ENCODE measurements at places on chromosomes 7 and 10.

GRCh38 chr7:51307651-51308210, 8.9 kb downstream of the COBL start:
- no peak for DNase-seq

DNA sequence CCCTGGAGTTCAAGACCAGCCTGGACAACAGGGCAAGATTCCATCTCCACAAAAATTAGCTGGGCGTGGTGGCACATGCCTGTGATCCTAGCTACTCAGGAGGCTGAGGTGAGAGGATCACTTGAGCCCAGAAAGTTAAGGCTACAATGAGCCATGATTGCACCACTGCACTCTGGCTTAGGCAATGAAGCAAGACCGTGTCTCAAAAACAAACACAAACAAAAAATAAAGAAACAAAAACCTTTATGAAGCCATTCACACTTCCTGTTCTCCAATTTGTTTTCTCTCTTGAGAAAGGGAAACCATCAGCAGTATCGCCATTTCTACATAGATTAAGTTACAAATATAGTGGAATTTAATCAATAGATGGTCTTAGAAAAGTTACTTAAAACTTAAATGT, 19.8 kb downstream of the YME1L1 start:
- DNase-seq = no peak

- DNase-seq = no peak
Measured at GRCh38 chr7:151141311-151141854, 26.1 kb downstream of the GBX1 start.

DNA sequence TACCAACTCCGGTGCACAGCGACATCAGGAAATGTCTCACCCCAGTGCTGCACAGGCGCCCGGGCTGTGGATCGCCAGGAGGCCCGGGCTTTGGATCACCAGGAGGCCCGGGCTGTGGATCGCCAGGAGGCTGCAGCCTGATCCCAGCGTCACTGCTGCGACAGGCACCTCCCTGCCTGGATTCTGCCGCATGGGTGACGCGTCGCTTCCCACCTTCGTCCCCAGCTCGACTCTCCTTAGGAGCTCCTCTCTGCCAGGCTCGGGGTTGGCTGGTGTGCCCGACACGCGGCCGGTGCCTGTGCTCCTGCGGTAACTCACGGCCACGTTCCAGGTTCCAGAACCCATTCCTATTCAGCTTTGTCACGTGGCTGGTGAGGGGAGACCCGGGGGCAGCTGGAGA, 257.5 kb downstream of the DNAJB6 start:
- no peak for DNase-seq

DNA sequence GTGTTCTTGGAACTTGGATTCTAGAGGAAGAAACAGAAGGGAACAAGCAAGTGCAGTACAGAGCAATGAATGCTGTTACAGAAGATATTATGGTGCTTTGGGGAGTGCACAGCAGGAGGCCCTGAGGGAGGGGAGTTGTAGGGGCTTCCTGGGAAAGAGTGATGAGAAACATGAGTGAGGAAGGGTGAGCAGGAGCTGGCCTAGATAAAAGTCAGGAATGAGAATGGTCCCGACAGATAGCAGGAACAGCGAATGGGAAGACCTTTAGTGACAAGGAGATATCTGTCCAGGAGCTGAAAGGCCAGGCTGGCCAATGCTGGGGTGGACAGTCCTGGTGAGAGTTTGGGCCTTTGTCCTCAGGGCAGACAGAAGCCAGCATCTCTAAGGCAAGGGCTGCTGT, 20.6 kb upstream of the CCNJ start:
- no peak for DNase-seq

- no peak for DNase-seq
Measured at GRCh38 chr7:117231047-117231359, 91.9 kb downstream of the WNT2 start.

GRCh38 chr10:62830679-62831078, 14.5 kb upstream of the EGR2 start:
- DNase-seq = no peak

DNA sequence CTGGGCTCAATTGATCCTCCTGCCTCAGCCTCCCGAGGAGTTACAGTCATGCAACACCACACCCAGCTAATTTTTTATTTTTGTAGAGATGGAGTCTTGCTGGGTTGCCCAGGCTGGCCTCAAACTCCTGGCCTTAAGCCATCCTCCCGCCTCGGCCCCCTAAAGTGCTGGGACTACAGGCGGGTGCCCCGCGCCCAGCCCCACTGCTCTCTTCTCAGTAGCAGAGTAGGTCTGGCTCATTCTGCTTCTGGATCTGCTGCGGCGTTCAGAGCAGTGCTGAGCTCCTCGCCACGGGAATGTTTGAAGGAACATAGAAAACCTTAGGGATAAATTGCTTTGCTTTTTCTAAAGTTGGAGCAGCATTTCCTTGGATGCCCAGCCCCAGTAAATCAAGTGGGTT, 27.4 kb downstream of the WIPI2 start:
- no peak for DNase-seq

GRCh38 chr10:125080984-125081383, 79.4 kb downstream of the CTBP2 start:
- DNase-seq = no peak

GRCh38 chr7:44955733-44956132, 23.1 kb downstream of the MYO1G start:
- DNase-seq = no peak

- DNase-seq = no peak
Measured at GRCh38 chr10:1538121-1538520, 199.2 kb downstream of the ADARB2 start.

DNA sequence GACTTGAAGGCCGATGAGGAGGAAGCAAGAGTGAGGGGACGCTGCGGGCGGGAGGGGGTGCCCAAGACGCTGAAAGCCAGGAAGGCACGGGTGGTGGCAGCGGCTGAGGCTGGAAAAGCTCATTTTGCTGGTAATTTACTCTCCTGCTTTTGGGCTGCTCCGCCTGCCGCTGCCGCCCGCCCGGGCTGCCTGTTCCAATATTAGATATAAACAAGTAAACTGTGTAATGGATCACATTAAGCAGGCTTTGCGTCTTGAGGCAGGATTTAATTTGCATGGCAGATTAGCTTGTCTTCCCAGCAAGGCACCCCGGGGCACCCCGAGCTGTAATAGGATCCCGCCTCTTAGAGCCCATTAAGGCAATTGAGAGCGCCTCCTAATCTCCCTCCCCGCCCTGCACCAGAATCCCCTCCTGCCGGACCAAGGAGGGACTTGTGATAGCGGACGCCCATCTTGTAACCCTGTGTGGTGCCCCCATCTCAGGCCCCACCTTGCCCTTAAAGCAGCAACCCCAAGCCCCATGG, 46.1 kb upstream of the SLF2 start:
- no peak for DNase-seq

- DNase-seq = no peak
Measured at GRCh38 chr7:141281311-141281710, 207.4 kb downstream of the TMEM178B start.

DNA sequence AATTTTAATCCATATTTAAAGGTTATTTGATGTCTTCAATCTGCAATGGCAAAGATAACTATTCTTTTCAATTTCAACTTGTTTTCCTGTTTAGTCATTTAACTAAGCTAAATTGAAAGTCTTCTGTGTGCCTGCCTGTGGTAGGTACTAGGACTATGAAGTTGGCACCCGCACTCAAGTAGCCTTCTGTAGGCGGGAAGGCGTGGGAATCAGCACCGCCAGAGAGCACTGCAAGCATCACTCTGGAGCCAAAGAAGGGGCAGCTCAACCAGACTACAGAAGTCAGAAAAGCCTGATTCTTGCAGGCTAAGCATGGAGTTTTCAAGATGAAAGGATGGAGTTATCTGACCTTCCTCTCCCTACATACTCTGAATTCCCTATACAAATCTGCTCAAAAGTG, 269.0 kb upstream of the PHF14 start:
- DNase-seq = no peak

Measured in NCI-H2029 (cell line).